ENCODE measurements at places on chromosomes 5 and 9. TPM values are rescaled to one million over a fixed set of nuclear protein-coding genes. Genes with fewer than 3 reads are reported as not detected.

Gene BARHL1
- not detected for total RNA-seq

Gene HTR1A
- not detected for total RNA-seq

Gene CHSY3
- not detected for total RNA-seq

Gene MSX2
- not detected for total RNA-seq

Gene COL15A1
- 0.93 TPM for total RNA-seq

Gene CYLC2
- total RNA-seq = not detected

Gene DRD1
- not detected for total RNA-seq

Gene TBC1D9B
- 66.0 TPM for total RNA-seq

Gene C9orf43
- total RNA-seq = 0.82 TPM

Gene NR6A1
- 3.1 TPM for total RNA-seq

Gene LARP1
- 140 TPM for total RNA-seq

Gene FAM151B
- total RNA-seq = 0.36 TPM

Gene SAP30L
- total RNA-seq = 35.3 TPM

Gene CEP72
- total RNA-seq = 14.6 TPM

Gene SPATA31A1
- not detected for total RNA-seq

Gene NR5A1
- not detected for total RNA-seq

Gene ADAMTS12
- total RNA-seq = not detected

Gene TLE1
- not detected for total RNA-seq

Gene IGFBPL1
- not detected for total RNA-seq

Gene LHX3
- total RNA-seq = not detected

Gene GPR151
- total RNA-seq = not detected

Gene DTWD2
- total RNA-seq = 5.8 TPM

Gene KCNN2
- not detected for total RNA-seq

Gene PCDH1
- not detected for total RNA-seq

Gene HSPB3
- total RNA-seq = not detected

Gene ANAPC2
- 16.8 TPM for total RNA-seq

Gene GFI1B
- total RNA-seq = 6.5 TPM

Gene SLU7
- 65.3 TPM for total RNA-seq

Gene TNIP1
- total RNA-seq = 205 TPM

Gene EIF4E1B
- total RNA-seq = not detected

Gene SPATA31E1
- total RNA-seq = not detected

Gene ANKDD1B
- total RNA-seq = 0.52 TPM

Gene PCDHGB6
- 8.8 TPM for total RNA-seq

Gene WNT8A
- total RNA-seq = not detected

Gene CAMSAP1
- total RNA-seq = 24.8 TPM
